ENCODE measurements at places on chromosomes 3 and 15.

- no peak for DNase-seq
Measured at GRCh38 chr15:86044981-86045380, 34.7 kb upstream of the AGBL1 start.

GRCh38 chr3:45793482-45794176 is 2.7 kb downstream of the SLC6A20 start:
- DNase-seq = no peak

GRCh38 chr15:63917588-63918316 is 84.0 kb upstream of the HERC1 start:
- no peak for DNase-seq

DNA sequence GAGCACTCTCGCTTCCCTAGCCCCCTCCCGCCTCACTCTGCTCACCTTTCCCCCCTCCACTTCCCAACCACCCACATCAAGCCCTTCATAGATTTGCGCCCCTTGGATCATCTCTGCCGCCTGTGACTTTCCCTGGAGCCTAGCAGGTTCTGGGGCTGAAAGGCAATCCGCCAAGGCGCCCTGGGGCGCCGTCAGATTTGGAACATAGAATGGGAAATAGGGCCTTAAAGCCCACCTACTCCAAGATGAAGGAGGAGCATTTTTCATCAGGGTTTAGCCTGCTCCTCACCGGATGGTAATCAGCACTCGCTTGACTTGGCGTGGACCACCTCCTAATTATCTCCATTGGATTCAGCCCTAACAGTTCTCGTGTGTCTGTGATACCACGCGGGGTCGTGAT is 1.3 kb downstream of the CPNE4 start:
- no peak for DNase-seq

DNA sequence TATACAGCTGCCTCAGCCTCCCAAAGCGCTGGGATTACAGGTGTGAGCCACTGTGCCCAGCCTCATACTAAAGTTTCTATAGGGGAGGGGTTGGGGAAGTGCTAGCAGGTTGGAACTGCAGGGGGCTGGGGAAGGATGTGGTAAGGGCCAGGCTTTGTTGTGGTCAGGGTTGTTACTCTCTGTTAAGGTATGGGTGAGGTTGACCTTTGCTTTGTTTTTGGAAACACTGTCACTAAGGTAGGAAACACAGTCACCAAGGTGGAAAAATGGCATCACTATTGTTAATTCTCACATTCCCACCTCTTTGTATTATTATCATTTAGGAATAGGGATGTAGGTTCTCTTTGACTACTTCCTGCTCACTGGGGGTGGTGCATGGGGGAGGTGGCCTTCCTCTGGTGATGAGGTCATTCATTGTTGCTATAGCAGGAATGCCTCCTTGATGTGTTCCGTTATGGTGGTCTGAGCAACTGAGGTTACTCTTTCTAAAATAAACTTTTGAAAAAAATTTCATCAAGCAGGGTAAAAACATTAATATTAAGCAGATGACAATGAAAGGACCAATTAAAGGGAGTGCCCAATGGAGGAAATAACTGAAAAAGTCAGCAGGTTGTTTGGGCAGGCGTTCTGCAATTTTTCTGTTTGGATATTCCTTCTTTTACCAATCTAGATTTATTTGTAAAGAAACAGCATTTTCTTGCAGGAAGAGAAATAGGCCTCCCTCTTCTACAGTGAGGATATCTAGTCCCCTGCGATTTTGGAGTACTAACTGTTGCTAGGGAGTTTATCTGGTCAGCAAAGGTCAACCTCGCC is 150.5 kb downstream of the WDR76 start:
- DNase-seq = no peak

DNA sequence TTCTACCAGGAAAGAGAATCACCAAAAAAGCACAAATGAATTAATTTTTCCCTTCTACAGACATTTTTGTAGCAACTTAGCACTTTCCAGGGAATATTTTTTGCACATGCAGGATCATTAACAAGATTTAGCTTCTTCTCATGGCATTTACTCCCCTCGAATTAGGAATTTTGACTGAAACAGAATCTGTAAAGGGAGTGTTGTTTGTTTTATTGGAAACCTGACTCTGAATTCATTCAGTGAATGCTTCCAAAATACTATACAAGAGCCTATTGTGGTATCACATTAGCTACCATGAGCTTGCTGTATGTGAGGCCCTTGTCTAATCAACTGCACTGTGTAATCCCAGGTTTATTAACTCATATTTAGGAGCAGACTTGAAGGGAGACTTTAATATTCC is 130.4 kb upstream of the ATP10A start:
- DNase-seq = no peak
